ENCODE measurements at places on chromosomes 5 and 9.

DNA sequence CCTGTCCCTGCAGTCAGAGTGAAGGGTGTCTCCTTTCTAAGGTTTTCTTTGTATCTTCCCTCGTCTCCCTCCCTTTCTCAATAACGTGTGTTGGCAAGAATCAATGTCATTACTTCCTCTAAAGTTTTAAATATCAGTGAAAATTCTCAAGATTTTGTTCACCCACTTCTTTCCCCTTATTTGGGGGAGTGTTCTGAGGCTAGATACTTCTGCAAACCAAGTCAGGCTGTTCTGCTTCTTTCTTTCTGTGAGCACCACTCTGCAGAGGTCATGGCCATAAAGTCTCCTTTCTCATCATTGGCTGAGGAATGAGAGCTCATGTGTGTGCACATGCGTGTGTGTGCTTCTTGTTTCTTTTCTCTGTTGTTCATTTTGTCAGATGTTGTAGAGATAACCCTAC is 26.6 kb upstream of the SPATA31C2 start:
- no peak for DNase-seq

DNA sequence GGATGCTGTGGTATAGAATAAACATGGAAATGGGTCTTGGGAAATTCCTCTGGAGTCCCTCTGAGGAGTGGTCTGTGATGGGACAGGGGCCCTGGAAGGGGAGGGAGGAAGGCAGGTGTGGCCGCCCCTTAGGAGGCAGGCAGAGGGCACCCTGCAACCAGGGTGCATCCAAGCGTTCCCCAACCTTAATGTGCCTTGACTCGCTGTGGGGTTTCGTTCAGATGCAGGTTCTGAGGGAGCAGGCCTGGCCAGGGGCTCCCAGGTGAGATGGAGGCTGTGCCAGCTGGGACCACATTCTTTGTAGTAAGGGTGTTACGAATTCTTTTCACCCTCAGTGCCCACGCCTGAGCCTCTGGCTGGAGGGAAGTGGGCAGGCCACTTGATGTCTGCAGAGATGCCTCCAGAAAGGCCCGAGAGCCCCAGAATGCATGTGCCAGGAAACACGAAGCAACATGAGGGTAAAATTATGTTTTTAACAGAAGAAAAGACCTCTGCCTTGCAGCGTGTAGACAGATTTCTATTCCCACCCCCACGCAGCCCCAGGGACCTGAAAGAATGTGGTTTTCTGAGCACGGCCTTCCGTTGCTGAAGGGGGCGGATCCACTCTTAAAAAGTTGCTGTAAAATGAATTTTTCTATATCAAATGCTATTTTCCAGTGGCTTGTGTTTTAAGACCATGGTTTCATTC is 150.4 kb upstream of the IER5L start:
- DNase-seq, result no peak

DNA sequence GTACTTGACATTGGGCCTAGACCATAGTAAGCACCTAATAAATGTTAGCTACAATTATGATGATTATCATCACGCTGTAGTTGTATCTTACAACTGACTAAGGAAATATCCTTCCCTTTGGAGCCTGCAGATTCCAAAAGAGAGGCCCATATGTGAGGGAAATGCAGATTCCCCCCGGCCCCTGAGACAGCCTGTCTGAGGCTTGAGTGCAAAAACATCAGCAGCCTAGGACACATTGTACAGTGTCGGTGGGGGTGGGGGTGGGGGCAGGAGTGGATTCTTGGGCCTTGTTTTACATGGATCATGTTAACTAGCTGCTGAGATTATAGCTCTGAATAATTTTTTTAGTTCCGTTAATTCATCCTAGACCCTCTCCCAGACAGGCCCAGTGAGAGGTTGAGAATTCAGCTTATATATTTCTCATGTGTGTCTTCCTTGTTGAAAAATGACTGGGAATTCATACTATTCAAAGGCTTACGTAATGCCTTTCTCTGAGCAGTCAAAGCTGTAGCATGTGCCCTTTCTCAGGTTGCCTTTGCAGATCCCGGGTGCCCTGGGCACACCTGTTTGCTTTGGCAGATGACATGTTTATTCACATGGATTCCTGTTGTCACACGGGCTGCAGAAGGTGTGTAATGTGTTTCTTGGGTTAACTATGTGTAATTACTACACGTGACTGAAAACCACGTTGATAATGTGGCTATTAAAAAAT is 262.8 kb downstream of the NR3C1 start:
- DNase-seq, result no peak

GRCh38 chr5:126811515-126812198 is 34.7 kb downstream of the LMNB1 start:
- DNase-seq, result no peak

DNA sequence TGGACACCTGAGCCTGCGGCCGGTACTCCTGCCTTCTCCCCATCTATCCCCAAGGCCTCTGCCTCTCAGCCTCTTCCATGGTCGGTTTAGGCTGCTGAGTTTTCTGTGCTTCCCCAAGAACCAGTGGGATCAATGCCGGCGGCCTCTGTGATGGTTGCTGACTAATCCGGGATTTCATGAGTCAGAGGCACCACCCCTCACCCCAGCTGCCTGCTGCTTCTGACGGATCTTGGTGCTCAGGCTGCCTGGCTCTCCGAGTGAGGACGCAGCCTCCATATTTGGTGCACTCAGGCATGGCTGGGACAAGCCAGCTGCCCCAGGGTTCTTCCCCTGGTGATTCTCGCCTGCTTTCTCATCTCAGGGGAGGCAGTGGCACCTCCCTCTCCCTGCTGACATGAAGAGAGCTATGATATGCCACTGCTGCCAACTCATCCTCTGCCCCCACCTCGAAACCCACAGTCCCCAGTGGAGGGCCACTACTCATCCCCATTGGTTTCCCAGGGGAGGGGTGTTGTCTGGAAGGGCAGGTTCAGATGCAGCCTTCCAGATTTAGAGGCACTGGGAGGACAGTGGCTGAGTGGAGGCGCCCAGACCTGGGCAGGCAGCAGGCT is 3.3 kb upstream of the MAN1B1 start:
- DNase-seq, result no peak

GRCh38 chr5:52987711-52988331 is 1.3 kb upstream of the ITGA2 start:
- no peak for DNase-seq

DNA sequence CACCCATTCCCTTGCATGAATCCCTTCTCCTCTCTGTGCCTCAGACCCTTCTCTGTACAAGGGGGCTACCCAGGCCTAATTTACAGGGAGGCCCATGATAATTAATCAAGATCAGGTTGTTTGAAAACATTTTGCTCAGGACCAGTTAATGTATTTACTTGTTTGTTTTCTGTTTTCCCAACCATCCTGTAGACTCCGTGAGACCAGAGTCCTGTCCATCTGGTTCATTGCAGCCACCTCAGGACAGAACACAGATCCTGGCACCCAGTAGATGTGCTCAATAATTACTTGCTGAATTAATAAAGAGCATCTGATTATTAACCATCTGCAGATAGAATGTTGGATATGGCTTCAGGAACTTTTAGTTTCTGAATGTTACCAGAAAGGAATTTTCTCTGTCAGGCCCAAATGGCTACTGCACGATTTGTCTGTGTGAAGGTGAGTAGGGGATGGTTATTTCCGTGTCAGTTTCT is 27.3 kb downstream of the FOXI1 start:
- DNase-seq, result no peak

DNA sequence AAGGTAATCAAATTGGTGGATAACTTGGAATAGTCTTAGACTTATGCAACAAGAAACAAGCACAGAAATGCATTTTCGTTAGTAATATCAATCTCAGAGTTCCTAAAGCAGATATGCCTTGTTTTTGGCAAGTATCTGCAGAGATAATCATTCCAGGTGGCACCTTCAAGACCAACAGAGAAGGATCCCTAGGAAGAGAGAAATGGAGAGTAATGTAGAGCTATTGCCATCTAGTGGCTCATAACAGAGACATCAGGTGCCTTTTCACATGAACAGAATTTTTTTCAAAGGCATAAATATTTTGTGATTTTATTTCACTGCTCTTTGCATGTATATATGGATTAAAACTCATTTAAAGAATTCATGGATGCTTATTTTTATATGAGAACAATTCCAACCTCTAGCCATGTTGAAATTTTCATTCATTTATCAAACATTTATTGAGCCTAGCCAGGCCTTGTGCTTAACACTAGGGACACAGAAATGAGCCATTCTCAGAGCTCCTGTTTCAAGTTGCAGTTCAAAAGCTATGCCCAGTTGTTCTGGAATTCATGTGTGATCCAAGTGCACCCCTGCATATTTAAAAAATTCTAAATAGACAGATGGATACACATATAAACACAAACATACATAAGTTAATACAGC is 117.5 kb upstream of the OR13F1 start:
- peak; percentile 19 for DNase-seq

DNA sequence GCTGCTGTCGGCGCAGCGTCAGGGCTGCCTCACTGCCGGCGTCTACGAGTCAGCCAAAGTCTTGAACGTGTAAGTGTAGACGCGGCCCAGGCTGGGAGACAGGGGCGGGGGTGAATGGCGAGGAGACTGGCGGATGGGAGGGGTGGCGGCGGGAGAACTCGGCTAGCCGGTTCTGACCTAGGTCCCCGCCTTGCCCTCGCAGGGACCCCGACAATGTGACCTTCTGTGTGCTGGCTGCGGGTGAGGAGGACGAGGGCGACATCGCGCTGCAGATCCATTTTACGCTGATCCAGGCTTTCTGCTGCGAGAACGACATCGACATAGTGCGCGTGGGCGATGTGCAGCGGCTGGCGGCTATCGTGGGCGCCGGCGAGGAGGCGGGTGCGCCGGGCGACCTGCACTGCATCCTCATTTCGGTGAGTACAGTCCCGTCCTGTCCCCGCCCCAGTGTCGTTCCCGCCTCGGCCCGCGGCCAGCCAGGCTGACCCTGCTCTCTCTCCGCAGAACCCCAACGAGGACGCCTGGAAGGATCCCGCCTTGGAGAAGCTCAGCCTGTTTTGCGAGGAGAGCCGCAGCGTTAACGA is 745 bp downstream of the GADD45G start:
- peak; percentile 63 for DNase-seq

- DNase-seq, result no peak
Observed at GRCh38 chr9:101485924-101486692, 47.5 kb upstream of the RNF20 start.
